ENCODE measurements at places on chromosomes 16 and 17.
A peak's percentile ranks its signal among the peaks of the same experiment; 100 is the strongest.

DNA sequence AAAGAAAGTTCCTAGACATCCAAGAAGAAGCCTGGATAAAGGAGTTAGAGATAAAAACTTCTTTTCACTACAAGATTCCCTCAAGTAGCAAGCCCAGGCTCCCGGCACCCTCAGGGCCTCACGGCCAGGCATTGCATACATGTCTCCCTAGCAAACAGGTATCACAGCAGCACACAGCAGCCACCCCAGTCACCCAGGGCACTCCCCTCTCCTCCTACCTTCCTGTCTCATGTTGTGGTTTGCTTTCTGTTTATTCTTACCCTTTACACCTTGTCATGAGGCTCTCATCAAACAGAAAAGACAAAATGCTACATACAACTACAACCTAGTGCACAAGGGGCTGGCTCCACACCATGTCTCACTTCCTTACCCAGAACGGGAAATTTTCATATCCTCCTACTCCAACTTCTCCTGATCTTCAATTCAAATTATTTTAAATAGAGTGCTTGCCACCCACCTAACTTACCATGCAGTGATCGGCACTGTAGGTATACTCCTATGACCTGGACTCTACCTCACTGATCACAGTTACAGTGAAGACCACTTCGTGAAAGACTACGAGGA lies 42.7 kb downstream of the XPO6 start:
- no peak for DNase-seq

DNA sequence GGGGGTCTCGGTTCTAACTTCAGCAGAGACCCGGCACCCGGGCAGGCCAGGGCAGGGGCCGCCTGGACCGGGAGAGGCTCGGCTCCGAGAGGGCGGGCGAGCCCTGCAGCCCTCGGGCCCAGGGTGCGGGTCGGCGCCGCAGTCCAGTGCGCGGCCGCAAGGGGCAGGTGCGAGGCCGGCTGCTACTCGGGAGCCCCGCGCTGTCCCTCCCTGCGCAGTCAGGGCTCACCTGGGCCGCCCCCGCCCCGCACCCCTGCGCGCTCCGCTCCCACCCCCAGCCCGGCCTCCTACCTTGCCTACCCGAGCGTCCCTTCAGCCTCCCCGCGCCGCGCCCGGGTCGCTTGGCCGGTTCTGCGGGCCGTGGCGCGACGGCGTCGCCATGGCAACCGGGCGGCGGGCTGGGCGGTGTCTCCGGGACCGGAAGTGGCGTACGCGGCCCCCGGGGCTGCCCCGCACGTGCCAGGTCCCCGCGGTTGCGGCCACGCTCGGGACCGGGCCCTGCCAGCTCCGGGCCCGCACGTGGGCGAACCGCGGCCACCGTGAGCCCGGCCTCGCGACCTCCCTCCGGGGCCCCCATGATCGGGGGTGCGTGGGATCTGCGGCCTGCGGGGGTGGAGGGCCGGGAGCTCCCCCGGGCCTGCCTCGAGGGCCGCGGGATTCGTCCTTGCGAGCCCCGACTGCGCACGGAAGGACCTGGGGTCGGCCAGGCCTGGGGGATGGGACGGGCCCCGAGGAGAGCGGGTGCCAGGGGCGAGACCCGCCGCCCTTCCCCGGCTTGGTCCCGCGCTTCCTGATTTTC lies at the start of gene CYB561:
Gene CYB561 (minus strand): TSS at position 353 of the 799 bp plus-strand sequence. CDS start 8,759 bp downstream, outside the sequence.
- peak; percentile 78 for DNase-seq

DNA sequence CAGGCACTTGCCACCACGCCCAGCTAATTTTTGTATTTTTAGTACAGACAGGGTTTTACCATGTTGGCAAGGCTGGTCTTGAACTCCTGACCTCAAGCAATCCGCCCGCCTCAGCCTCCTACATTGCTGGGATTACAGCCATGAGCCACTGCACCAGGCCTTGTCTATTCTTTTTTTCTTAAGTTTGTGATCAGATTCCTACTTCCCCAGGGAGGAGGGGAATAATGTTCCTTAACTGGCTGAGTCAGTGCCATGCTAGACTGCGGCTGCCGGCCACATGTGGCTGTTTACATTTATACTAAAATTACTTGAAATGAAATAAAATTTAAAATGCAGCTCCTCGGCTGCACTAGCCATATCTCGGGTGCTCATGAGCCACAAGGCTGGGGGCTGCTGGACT lies 27.8 kb upstream of the USP36 start:
- no peak for DNase-seq

- peak; percentile 83 for DNase-seq
These were observed 213.9 kb downstream of the MRTFB start for GRCh38 chr16:14284930-14285512.

DNA sequence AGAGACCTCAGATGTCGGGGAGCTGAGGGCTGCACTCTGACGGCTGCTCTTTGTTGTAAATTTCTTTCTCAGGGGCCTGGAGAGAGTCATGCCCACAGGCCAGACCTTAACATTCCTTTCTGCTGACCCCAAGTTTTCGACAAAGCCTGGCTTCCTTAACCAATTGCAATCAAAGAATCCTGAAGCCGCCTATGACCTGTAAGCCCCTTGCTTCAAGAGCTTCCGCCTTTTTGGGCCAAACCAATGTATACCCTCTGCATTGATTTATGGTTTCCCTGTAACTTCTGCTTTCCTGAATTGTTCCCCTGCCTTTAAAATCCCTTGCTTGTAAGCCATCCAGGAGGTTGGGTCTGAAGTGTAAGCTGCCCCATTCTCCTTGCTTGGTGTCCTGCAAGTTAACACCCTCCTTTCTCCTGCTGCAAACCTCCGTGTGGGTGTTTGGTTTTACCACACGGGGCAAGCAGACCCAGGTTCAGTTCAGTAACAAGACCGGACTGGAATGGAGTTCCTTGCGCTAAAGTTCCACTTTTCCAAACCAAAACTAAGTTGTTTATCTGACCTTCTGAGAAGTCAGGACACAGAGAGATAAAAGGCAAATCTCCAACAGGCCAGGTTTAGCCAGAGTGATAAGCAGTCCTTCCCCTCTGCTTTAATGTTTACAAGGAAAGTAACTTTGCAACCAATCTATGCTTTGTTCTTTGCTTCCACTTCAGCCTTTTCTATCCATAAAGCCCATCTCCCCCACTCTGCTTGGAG lies 141.6 kb downstream of the KCNJ12 start:
- no peak for DNase-seq

- no peak for DNase-seq
These were observed 124.2 kb downstream of the PARN start for GRCh38 chr16:14505846-14506245.

DNA sequence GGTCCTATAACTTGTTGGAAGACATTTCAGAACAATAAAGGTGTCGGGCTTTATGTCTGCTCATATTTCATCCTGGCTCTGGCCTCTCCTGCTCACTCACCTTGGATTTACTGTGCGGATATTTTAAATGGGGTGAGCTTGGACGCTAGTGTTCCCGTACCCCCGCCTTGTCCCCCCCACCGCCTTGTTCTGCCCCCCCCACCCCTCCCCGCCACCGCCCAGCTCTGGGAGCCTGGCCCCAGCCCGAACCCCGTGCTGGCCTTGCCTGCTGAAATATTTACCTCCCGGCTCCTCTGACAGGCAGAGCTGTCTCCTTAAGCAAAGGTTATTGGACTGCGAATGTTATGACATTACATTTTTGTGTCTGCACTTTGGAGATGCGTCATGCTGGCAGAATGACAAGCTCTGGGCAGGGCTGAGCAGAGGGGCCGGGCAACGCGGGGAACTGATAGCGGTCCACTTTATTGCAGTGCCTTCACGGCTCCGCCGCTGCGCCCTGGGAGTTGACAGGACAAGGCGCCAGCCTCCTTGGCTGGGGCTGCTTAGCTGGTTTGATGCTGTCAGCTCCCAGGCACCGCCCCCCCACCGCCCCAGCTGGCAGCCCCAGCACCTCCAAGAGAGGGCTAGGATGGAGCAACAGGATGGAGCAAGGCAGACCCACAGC lies 222.5 kb upstream of the GSE1 start:
- peak; percentile 76 for DNase-seq

DNA sequence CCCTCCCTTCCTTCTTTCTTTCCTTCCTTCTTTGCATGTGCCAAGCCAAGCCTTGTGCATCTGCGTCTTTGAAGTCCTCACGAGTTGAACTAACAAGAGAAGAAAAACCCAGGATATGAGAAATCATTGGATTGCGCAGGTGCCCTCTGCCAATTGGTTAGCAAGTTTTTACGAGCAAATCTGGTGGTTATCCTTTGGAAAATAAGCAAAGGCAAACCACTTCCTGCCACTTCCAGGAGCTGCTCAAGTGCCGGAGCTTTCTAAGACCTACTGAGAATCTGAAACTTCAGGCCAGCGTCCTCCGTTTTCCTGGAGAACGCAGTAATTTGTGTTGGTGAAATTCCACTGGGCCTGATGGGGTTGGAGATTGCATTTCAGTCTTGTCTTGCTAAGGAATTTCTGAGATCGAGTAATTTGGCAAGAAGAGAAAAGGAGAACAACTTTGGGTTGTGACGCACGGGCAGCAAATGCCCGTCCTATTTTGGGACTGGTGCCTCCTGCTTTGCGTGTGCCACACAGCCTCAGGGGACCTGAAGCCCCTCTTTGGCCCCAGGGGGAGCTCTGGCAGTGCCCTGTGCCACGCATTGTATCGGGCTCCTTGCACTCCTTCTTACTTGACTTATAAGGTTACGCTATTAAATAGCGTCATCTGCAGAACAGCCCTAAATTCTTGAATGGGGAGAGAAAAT lies 56.4 kb downstream of the CMIP start:
- DNase-seq: peak; percentile 19

DNA sequence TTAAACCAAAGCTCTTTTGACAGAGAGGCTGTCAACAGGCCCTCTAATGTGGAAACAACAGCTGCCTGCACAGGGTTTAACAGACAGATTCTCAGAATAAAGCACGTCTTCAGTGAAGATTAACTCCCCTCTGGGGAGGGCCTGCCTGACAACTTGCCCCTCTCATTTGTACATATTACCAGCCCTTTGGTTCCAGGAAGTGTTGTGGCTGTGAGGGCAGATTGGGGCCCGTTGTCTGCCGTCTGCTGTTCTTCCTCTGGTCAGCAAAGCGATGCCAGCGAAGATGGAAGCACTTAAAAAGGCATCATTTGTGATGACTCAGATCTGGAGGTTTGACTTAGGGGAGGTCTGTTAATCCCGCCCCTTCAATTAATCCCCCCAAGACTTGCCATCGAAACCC lies 177.0 kb upstream of the IRX6 start:
- DNase-seq: no peak

- DNase-seq: no peak
These were observed 8.4 kb downstream of the TPPP3 start for GRCh38 chr16:67384778-67385510.

DNA sequence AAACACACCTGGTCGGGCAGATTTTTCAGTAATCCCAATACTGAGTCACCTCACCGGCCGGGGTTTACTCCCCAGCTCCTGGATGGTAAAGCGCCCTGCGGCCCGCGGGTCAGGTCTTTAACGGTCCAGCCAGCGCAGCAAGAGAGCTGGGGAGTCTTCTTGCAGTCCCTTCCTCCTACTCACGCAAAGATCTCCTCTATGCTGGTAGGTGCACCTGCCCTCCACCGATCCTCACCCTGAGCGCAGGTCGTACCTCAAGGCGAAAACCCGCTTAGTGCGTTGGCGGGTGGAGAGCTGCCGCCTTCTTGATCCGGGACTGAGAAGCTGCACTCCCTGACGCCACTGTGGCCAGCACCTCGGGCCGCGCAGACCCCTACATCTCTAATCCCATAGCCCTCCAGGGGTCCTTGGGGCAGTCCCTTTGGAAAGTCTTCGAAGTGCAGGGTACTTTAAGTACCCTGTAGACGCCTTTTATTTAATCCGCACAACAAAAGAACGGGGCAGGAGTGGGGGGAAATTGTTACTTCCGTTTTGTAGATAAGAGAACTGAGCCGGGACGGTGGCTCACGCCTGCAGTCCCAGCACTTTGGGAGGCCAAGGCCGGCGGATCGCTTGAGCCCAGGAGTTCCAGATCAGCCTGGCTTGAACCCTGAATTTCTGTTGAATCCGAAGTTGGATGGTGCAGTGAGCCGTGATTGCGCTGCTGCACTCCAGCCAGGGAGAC lies 10.4 kb upstream of the HOXB13 start:
- DNase-seq: no peak

GRCh38 chr16:60459463-60459862 lies 1576.8 kb downstream of the CDH8 start:
- DNase-seq: no peak

GRCh38 chr17:79931817-79932309 lies 92.6 kb upstream of the CBX4 start:
- no peak for DNase-seq

- DNase-seq: no peak
These were observed 27.7 kb upstream of the BCO1 start for GRCh38 chr16:81210807-81211206.

DNA sequence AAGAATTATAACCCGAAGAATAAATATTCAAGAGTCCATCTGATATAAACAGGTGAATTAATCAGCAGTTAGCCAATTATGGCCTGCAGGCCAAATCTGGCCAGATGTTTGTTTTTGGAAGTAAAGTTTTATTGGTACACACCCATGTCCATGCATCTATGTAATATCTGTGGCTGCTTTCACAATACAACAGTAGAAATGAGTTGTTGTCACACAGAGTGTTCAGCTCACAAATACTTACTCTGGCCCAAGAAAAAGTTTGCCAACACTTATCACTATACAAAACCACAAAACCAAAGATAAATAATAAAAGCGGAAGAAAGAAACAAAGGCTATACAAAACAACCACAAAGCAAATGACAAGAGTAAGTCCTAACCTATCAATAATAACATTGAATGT lies 109.4 kb downstream of the CDYL2 start:
- no peak for DNase-seq

- DNase-seq: peak; percentile 41
These were observed 2.9 kb downstream of the ZNF750 start for GRCh38 chr17:82836823-82837357.

DNA sequence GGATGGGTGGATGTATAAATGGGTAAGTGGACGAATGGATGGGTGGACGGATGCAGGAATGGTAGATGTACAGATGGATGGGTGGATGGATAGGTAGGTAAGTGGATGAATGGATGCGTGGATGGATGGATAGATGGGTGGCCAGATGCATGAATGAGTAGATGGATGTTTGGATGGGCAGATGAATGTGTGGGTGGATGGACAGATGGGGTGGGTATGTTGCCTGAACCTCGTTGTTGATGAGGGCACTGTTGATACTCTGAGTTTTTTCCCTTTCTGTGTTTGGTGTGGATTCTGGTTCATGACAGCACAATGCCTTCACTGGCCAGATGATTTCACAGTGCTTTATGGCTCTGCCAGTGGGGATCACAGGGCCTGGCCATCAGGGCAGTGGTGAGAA lies 208.3 kb downstream of the NPIPB11 start:
- DNase-seq: no peak

DNA sequence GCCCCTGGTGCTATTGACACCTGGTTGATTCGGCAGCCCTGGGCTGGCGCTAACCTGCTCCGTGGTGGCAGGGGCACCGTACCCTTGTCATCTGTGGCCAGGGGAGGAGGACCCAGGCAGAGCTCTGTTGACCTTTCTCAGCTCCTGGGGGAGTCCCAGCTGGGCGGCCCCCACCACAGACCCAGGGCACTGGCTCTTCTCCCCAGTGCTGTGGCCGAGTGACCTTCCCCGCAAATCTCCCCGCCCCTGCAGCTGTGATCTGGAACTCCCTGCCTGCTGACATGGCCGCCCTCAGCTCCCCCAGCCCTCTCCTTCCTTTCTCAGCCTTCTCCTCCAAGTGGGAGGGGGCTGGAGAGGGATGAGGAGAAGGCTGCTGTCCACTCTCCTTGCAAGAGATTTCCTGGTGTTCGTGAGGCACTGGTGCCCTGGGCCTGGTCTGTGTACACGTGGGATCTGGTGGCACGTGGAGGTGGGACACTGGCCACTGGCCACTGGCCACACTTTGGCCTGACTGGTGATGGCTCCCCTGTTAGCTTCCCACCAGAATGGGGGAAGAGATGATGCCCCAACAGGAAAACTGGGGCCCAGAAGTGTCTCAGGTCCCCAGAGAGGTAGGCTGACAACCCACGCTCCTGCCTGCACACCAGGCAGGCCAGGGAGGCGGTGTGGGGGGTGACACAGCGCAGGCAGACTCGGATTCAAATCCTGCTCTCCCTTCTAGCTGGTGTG lies 8.2 kb downstream of the FMNL1 start:
- DNase-seq: no peak
